ENCODE measurements at places on chromosomes 16 and 17.

GRCh38 chr16:11913425-11914079, 2.2 kb downstream of the GSPT1 start:
- no peak for DNase-seq

DNA sequence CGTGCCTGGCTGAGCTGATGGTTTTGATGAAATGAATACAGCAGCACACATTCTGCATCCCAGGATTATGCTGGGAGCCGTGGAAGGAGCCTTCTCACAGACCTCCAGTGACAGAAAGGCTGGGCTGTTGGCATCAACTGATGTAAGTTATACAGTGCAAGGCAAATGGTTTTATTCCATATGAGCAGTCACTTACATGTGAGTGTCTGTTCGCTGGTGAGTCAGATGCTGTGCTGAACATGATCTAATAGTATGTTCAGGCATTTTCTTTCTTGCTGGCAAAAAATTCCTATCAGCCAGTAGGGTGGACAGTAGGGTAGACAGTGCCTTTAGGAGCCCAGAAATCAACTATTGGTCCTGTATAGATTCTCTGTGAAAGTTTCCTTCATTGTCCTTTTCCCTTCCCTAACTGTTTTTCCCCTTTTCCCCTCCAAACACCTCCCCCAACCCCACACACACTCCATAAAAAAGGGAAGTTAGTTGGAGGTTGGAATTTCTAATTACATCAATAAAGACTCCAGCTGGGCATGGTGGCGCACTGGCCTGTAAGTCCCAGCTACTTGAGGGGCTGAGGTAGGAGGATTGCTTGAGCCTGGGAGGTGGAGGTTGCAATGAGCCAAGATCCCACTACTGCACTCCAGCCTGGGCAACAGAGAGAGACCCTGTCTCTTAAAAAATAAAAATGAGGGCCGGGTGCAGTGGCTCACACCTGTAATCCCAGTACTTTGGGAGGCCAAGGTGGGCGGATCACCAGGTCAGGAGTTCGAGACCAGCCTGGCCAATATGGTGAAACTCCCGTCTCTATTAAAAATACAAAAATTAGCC, 36.2 kb downstream of the LDHD start:
- no peak for DNase-seq

- DNase-seq, result no peak
Observed at GRCh38 chr17:57215317-57215716, 41.0 kb upstream of the MSI2 start.

DNA sequence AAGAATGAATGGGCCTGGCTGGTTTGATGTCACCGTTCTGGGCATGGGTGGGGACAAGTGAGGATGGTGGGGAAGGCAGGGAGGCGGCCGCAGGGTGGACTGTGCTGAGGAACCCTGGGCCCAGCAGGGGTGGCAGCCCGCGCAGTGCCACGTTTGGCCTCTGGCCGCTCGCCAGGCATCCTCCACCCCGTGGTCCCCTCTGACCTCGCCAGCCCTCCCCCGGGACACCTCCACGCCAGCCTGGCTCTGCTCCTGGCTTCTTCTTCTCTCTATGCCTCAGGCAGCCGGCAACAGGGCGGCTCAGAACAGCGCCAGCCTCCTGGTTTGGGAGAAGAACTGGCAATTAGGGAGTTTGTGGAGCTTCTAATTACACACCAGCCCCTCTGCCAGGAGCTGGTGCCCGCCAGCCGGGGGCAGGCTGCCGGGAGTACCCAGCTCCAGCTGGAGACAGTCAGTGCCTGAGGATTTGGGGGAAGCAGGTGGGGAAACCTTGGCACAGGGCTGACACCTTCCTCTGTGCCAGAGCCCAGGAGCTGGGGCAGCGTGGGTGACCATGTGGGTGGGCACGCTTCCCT, 6.5 kb upstream of the SERPINF1 start:
- peak; percentile 60 for DNase-seq

DNA sequence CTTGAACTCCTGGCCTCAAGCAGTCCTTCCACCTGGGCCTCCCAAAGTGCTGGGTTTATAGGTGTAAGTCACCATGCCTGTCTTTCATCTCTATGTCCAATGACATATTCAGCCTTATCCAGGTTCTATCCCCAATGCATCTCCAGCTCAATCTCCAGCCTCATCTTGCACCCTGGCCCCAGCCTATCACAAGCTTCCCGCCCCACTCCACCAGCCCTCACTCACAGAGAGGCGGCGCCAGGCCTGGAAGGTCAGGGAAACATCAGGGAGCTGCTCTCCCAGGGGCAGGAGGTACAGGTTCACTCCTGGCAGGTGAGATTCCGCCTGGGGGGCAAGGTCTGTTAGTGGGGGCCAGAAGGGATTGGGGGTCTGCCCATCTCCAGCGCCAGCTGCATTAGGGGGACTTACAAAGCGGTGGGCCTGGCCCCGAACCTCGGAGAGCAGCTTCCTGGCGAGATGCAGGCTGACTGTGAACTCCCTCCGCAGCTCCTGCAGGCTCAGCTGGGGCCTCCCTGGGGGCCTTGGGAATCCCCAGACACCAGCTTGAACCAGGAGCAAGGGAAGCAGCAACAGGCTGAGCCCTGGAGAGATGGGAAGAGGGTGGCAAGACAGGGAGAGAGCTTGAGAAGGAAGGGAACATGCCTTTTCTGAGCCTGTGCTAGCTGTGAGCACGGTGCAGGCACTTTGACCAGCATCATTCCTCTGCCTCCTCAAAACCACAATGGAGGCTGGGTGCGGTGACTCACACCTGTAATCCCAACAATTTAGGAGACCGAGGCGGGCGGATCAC, 3.0 kb downstream of the IL27 start:
- DNase-seq, result no peak

GRCh38 chr17:11855306-11855705, 142.0 kb downstream of the ZNF18 start:
- DNase-seq, result no peak

DNA sequence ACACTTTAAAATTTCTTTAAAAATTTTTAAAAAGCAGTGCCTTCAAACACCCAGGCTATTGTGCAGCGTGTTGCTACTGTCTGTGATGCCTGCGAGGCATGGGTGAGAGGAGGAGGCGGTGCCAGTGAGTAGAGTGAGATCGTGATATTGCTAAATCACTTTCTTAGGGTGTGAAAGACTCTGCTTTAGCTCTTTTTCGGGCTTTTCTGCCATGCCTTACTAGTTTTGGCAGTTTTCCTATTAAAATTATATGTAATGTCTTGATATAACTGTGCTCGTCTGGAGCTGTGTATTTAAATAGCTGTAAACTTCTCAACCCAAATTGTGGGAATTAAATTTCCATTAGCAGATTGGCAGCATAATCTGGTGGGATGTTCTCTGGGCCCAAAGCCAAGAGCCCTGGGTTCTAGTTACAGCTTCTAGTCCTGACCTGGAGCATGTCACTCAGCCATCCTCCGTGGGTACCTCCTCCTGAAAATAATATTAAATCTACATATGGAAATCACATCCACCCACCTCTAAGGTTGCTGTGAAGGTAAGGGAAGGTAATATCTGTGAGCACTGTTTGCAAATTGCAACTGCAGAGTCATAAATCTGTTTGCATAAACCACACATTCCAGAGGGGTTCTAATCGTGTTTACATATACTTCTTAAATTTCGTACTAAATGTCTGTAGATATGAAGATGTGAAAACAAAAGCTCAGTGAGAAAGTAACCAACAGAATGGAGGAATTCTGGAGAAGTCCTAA, 264.3 kb upstream of the CACNG5 start:
- no peak for DNase-seq

DNA sequence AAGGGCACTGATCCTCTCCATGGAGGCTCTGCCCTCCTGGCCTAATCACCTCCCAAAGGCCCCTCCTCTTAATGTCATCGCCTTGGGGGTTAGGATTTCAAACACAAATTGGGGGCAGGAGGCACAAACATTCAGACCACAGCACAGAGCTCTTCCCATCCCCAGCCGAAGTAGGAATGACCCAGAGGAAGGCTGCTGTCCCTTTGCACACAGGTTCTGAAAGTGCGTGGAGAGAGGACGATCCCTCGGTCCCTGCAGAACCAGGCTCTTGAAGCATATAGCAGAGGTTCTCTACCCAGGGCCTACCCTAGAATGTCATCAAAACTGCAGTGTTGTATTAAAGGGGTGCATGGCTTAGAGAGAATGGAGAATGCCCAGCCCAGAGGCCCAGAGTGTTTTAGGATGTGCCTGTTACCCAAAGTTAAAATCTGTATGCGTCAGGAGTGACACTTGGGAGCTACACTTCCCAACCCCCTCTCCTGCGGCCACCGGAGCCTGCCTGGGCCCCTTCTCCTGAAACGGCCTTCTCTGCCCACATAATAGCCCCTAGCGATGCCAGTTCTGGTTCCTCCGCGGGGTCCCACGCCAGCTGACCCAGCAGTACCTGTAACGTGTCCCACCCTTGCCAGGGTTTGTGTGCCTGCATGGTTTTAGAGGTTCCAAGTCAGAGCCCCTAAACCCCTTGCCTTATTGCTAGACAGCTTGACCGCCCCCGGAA, 159.5 kb upstream of the CACNG5 start:
- no peak for DNase-seq

- DNase-seq, result no peak
Observed at GRCh38 chr17:72124438-72124775, 3.6 kb downstream of the SOX9 start.

DNA sequence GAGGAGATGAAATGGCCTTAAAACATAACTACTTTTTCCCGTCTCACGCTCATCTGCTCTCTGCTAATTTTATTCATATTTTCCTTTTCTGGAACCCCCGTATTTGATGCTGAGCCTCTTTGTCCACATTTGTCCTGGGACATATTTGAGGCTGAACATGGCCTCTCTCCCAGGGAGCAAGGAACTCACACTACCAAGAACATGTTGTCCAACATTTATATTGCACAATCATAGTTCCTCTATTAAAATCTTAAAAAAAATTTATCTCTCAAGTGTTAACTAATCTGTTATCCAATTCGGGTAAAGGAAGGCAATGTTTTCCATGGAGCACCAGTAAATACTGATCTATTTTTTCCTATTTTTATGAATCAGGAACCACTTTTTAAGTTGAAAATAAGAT, 60.2 kb downstream of the CMC2 start:
- DNase-seq, result no peak

All from NCI-H2171 (cell line).